Stimulated activated naive B cell treated with anti-CD40 and anti-IgM and Interleukin-4, amounts not matched to agents 10 μg/mL and 1 μg/mL and 100 μg/mL, for 72 hours (primary cell): ENCODE measurements at places on chromosomes 11 and 22.

DNA sequence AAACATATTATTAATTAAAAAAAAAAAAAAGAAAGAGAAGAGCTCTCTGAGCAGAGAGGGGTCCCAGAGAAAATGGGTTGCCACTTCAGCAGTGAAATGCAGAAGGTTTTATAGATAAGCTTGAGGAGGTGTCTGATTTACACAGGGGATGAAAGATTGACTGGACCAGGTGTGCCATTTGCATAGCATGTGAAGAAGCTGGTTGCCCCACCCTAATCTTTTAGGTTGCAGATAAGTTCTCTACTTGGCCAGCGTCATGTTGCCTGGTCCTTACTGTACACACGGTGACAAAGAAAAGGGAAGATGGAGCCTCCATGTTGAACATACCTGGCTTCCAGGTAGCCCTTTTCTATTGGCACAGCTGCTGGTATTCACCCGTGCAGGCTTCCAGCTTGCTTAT, 41.4 kb downstream of the MS4A2 start:
- no peak for DNase-seq

GRCh38 chr22:18130018-18130417, 19.4 kb downstream of the TUBA8 start:
- DNase-seq = no peak

DNA sequence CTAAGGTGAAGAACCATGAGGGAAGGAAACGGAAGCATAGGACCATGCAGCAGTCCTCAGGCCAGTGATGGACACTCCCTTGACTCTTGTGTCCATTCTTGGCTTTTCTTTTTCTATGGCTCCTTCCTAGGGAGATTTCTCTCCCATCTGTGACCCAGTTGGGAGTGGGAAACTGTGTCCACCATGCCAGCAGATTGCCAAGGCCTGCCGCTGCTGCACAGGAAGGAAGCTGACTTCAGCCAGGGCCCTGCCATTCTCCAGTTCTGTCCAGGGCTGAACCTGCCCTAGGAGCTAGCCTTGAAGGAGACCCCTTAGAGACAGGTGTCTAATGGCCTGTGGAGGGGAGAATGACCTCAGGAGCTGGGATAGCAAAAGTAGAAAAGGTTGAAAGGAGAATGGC, 17.4 kb downstream of the SSH3 start:
- no peak for DNase-seq

GRCh38 chr22:23187871-23188700, 7.8 kb downstream of the BCR start:
- DNase-seq = no peak

GRCh38 chr11:102251423-102251822, 65.9 kb upstream of the BIRC3 start:
- no peak for DNase-seq

DNA sequence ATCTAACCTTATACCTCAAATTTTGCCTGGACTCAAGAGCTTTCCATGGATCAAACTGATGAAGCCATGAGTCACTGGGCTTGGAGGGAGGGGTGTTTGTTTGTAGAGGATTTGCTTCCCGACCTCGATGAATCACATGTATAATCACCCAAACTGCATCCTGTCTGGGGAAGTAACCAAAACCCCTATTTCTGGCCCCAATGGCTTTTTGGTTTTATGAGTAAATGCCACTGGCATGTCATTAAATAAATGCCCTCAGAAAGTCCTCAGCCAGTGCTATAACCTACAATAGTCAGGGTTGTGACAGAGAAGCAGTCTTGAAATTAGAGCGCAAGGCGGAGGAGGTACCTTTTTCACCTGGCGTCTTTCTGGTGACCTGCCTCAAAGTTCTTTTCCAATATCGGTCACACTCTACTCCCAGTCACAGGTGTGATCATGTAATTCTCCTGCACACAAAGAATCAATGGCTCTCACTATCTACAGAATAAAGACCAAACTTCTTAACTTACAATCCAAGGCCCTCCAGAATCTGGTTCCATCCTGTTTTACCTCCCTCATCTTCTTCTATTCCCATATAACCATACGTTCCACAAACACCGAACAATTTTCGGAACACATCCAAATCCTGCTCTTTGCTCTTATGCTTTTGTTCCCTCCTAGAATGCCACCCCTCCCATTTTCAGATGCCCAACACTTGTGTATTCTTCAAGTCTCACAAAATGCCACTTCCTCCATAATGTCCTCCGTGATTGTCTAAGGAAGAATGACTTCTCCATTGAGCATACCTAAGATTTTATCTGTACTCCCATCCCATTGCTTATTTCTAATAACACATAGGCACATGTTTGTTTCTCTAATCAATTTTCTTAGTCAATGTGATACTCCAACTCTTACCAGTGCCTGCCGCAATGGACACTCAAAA, 81.3 kb upstream of the BLID start:
- DNase-seq = no peak

GRCh38 chr11:2835296-2835695, 50.3 kb downstream of the CDKN1C start:
- DNase-seq = no peak

DNA sequence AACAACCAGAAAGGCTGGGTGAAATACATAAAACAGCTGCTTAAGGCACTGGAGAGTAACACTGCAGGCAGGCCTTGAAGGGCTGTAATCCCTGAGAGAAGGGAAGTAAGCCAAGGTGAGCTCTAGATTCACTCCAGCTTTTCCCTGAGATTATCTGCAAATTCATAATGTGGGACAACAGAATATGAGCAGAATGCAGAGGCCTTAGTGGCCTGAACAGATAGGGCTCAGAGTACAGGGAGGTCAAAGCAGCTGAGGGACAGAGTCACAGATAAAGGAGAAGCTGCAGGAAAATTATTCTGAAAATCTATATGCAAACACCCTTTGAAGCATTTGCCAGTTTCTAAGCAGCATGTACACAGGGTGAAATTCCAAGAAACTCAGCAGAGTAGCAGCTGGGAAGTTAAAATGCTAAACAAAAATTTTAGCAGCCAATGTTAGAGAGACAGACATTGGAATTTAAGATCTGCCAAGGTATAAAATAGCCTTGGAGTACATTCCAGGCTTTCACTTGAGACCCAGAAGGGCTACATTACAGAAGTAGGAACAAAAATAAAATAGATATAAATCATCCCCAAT, 48.1 kb upstream of the CWF19L2 start:
- DNase-seq = no peak

- DNase-seq = no peak
Measured at GRCh38 chr11:78562398-78562797, 12.3 kb downstream of the NARS2 start.

DNA sequence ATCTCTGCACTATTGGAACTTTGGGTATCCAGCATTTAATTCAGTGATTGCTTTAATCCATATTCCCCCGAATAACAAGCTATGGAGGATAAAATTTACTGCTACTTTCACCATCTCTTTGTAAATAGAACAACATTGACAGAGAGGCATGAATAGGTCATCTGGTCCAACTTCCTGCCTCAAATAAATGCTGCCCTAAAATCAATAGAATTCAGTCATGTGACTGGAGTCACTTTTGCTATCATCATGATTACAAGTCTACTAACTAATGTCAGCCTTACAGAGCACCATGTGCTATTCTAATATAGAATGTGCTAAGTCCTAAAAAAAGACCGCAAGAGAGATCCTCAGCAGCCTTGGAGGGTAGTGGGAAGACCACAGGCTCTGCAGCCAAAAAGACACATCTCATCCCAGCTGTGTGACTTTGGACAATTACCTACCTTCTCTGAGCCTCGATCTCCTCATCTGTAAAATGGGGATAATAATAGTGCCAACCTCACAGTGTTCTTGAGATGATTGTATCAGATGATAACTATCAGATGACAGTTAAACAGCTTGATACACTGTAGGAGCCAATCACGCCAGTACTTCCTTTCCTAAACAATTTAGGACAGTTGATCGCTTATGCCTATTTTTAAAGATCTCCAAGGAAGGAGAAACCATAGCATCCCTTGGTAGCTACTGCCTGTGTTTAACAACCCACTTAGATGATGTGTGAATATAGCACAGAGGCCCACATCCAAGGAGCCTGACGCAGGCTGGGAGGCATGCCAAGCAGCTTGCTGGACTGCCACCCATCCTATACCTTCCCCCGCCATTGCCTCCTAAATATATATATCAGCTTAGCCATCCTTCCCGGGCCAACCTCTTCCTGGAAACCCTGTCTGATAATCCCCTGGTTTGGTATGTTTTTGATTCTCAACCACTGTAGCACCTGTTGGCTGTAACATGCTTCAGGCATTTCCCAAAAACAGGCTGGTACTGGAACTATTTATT, 77.3 kb upstream of the PHF21A start:
- no peak for DNase-seq

DNA sequence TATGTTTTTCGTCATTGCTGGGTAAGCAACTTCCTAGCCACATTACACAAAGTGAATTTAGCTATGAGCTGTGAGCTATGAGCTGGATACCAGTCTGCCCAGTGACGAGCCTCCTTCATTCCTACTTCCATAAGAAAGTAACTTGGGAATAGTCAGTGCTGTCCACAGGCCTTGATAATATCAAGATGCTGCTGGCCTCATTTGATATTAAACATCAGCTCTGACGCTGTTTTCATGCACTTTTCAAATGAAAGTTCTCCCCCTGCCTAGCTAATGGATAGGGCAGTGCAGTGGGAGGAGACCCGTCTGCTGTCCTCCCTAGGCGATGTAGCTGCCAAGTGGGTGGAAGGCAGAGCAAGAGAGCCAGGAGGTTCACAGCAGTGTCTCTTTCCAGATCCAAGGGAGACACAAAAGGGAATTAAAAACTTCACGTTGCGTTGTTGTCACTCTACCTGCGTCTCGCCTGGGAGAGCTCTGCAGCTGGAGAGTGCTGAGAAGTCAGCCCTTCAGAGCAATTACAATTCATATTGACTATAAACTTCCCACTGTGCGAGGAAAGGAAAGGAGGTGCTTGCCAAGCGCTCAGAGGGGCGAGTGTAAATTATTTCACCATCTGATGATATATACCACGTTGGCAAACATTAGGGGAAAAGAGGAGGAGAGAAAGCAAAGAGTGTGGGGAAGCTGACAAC, 861.4 kb downstream of the NTM start:
- no peak for DNase-seq

DNA sequence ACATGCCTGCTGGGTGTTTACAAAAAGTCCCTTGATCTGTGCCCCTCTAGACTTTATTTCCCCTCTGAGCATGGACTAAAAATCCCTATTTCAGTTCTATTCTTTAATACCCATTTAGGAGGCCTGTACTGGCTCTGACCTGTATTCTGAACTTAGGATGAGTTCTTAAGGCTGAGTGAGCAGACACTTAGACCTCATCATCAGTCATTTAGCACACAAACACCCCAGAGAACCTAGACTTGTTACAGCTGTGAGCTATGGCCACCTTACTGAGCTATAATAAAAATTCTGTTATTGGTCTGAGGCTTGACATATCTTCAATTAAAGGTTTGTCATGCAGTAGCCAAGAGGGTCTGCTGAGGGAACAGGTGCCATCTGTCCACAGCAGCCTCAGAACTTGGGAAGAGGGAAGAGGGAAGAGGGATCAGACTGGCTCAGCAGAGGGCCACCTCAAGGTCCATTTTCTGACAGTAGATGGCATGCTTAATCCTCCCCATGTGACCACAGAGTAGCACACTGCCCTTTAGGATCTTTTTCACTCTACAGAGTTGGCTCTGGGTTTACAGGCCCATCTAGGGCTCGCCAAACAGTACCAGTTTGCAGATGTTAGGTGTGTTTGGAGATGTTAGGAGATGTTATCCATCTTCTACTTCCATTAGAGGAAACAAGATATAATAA, 30.2 kb upstream of the RRM1 start:
- no peak for DNase-seq

DNA sequence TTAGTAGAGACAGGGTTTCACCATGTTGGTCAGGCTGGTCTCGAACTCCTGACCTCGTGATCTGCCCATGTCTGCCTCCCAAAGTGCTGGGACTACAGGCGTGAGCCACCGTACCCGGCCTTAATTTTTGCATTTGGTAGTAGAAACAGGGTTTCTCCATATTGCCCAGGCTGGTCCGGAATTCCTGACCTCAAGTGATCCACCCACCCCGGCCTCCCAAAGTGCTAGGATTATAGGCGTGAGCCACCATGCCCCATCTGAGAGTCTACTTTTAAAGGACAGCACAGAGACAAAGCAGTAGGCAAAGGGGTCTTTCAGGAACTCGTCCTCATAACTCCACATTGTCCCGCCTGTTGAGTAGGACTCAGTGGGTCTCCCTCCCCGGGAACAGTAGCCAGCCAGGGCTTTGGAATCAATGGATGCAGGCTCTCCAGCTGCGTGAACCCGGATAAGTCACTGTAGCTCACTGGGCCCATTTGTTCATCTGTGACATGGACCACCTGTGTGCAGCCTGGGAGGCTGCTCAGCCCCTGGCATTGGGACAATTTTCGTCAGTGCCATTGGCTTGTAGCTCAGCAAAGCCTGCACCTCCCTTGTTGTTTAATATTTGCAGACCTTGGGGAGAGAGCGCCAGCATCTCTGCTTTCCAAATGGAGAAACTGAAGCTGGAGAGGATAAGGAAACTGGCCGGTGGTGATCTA, 86.1 kb downstream of the ARHGAP8 start:
- DNase-seq = no peak

DNA sequence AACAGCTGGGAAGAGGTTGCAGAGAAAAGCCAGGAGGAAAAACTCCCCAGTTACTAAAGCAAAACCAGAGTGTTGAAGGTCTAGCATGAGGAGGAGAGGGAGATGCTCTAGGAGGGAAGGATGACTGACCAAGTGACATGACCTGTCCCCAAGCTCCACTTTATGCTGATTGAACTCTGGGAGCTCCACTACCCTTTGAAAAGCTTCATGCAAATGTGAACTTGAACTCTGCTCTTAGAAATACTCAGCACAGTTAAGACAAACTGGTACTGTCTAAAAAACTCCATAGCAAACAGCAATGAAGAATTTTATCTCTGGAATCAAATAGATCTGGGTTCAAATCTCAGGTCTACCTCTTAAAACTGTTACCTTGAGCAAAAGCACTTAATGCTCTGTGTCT, 14.5 kb upstream of the POU2AF1 start:
- DNase-seq = no peak

GRCh38 chr11:114162719-114163123, 103.2 kb downstream of the ZBTB16 start:
- no peak for DNase-seq

DNA sequence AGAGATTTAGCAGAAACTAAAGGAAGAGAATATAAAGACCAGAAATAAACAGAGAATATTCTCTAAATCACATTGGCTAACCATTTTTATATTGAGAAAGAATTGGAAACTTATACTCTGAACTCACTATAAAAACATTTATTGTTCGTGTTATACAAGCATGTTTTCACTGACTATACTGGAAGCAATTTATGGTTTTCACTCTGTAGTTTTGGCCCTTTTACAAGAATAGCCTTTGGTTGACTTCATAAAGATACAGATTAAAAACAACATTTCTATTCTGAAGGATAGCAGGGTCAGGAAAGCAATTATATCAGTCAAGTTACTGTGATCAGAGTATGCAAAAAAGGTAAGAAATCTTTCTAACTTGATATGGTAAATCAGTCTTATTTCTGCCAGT, 965.7 kb upstream of the FAT3 start:
- no peak for DNase-seq

DNA sequence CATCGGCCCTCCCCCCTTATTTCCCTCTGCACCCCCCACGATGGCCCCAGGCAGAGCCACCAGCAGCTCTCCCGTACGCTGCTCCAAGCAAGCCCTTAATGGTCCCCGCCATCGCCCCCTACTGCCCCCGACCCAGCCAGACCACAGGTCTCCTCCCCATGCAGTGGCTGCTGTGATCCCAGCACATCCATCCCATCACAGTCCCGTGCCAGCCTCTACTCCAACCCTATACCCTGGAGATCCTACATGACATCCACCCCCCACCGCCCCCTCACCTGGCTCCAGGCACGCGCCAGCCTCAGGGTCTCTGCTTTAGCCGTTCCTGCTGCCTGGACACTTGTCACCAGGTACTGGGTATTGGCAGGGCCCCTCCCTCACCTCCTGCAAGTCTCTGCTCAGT, 85.8 kb upstream of the RTL6 start:
- no peak for DNase-seq
